Stimulated activated effector memory CD8-positive, alpha-beta T cell treated with anti-CD3 and anti-CD28 coated beads, Interleukin-12 subunit alpha, Interleukin-12 subunit beta, amount 100 ng/mL, for 72 hours (primary cell): ENCODE measurements at places on chromosomes 7 and 10.

DNA sequence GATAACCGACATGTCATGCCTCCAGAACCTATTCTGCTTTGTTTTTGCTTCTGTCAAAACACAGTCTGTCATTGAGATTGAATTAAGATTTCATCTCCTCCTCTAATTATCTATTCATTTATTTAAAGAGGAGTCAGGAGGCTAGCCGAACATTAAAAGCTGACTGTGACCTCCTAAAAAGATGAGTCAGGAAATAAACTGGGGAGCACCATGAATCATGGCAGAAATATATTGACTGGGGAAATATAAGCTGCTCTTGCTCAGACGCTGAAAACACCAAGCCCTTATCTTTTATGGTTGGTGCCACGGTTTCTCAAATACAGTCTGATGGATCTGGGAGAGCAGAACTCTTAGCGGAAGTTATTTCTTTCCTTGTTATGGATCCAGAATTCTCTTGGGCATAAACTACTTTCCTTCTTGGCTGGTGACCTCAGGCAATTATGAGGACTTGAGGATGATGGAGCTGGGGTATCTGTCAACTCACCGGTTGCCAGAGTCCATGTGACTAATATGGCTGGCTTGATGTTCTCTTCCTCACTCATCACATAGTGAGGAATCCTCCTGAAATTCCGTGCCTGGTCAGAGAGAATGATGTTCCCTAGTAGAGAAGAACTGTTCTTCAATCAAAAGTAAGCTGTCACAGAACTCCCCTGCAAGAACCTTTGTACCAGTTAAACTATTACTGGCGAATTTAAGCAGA is 307.6 kb upstream of the PHYHIPL start:
- DNase-seq: no peak

DNA sequence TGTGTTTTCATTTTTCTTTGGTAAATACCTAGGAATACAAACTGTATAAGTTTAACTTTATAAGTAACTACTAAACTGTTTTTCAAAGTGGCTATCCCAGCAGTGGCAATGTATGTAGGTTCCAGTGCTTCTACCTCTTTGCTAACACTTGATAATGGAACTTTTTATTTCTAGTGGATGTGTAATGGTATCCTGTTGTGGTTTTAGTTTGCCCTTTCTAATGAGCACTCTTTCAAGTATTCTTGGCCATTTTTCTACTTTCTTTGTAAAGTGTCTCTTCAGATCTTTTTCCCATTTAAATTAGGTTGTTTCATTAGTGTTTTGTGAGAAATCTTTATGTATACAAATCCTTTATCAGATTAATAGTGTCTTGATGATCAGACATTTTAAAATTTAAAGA is 4.6 kb downstream of the KIF20B start:
- no peak for DNase-seq

DNA sequence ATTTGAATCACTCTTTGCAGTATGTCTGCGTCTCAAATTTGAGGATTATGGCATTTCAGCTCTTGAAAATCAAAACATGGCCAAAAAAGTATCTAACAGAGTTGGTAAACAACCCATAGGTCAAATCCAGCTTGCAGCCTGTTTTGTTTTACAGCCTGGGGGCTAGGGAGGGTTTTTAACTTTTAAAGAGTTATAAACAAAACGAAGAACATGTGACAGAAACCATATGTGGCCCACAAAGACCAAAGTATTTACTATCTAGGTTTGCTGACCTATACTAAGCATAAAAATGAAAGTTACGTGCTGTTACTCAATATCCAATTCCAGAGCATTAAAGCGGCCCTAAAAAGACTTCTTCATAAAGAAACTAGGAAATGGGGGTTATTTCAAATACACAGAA is 55.5 kb upstream of the STARD3NL start:
- no peak for DNase-seq

- DNase-seq: no peak
Measured at GRCh38 chr7:49150486-49150885, 226.1 kb downstream of the CDC14C start.

DNA sequence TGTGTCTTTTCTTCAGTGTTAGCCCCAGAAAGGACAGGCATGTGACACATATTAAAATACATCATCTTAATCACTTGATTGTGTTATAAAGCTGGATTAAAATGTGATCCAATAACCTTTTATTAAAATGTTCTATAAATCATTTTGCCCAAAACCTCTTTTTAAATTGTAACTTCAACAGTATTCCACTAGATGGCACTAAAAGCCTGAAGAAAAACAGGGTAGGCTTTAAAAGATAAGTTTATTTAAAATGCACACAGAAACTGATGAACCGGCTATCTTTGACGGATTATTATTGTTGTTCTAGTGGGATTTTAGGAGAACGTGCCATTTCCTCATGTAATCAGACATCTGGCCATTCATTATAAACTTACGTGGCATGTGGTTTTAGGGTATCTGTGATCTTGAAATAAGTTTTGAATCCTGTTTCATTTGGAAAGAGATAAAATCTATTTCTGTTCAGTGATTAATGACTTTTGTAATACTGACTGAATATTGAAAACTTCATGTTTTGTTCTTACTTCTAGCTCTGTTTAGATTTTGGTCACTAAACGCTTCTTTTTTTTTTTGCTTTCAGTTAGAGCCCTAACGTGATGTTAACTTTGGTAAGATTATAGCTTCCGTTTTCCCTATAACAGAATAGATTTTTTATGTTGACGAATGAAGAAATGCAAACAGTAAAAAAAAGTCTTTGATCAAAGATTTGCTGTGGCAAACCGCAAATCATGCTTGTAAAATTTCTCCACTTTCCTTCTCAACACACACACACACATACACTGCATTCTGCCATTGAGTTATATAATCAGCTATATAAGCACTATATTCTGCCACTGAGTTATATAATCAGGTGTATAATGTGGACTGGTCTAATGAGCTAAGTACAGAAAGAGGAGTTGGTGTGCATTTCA is 13.6 kb downstream of the VPS50 start:
- DNase-seq: no peak

DNA sequence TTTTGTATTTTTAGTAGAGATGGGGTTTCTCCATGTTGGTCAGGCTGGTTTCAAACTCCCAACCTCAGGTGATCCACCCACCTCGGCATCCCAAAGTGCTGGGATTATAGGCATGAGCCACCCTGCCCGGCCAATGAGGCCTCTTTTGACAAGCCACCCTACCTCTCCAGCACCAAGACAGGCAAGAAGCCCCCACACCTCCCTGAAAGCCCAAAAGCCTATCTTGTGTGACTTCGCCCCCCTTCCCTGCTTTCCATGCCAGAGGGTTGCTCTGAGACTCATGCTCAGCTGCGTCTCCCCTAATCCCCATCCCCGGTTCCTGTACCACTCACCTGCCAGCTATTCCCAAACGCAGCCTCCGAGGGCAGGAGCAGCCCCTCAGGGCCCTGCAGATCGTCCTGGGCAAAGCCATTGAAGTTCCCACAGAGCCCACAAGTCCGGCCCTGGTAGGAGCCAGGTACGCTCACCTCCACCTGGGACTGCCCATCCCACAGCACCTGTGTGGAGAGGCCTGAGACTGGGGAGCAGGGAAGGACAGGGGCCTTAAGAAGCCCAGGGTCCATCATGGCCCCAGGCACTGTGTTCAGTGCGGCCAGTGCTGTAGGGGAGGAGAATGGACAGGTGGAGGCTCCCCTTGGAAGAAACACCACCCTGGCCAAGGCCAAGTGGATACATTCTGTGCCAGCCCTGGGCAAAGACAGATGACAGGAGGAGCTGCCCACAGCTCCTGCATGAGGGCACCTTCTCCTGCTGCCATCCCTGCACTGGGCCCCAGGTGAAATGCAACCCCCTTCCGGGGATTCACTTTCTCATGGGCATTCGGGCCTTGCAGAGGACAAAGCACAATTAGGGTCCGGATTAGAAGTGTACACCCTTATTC is 15.8 kb downstream of the ATP6V1F start:
- no peak for DNase-seq
